ENCODE measurements at places on chromosomes 5 and 9.

- no peak for DNase-seq
These were observed 7.2 kb downstream of the SDHA start for GRCh38 chr5:225334-225733.

GRCh38 chr5:133868946-133869518 is 99.4 kb downstream of the C5orf15 start:
- peak; percentile 39 for DNase-seq

- DNase-seq = no peak
These were observed 225.0 kb upstream of the ANKRD55 start for GRCh38 chr5:56457887-56458812.

- no peak for DNase-seq
These were observed 31.9 kb downstream of the SH3TC2 start for GRCh38 chr5:149030838-149031397.

GRCh38 chr9:75238311-75238976 is 150.1 kb downstream of the OSTF1 start:
- no peak for DNase-seq

DNA sequence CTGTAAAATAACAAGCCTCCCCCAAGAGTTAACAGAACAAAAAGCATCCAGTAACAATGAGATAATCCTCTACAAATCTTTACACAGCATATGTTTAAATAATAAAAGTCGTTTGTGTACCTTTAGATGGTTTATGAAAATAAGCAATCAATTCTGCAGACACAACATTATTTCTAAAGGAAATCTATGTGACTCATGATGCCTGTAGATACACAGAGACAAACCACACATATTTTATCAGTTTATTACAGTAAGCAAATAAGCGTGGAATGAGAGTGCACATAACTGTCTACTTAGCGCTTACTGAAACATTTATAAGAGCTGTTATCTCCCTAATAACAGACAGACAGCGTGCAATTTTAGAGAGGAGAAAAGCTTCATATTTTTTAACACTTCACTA is 243.6 kb downstream of the AP3B1 start:
- DNase-seq = no peak

- DNase-seq = no peak
These were observed 71.2 kb upstream of the FREM1 start for GRCh38 chr9:14981291-14981950.

DNA sequence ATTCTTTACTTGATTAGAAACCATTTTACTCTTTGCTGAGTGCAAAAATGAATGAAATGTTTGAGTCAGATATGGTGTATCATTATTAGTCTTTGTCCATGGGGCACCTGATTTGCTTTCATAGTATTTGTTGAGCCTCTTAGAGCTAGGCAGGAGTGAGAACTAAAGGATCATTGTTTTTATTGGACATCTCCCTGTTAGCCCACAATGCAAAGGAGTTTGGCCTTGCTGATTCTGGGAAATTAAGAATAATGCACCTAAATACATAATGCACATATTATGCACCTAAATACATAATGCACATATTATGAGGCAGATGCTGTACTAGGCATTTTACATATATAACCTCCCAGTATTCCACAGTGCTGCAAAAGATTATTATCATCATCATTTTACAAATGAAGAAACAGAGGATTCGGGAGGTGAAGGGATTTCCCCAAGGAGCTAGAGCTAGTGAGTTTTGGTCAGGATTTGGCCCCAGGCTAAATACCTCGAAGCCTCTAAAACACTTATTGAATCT is 113.0 kb upstream of the LIFR start:
- no peak for DNase-seq

- no peak for DNase-seq
These were observed 14.8 kb upstream of the CTSV start for GRCh38 chr9:97053717-97054116.

- DNase-seq = no peak
These were observed 16.0 kb upstream of the PHF19 start for GRCh38 chr9:120892748-120893610.

- DNase-seq = no peak
These were observed 8.9 kb upstream of the SH3TC2 start for GRCh38 chr5:149071756-149072155.

- DNase-seq = no peak
These were observed 104.7 kb upstream of the GABRP start for GRCh38 chr5:170678811-170679210.

All from activated CD8-positive, alpha-beta memory T cell treated with anti-CD3 and anti-CD28 coated beads for 4 hours (primary cell).